ENCODE measurements at places on chromosomes 7 and 10.

- no peak for DNase-seq
These were observed 85.8 kb downstream of the NRP1 start for GRCh38 chr10:33248638-33249037.

GRCh38 chr7:96495751-96496216, 173.9 kb upstream of the SLC25A13 start:
- DNase-seq = no peak

DNA sequence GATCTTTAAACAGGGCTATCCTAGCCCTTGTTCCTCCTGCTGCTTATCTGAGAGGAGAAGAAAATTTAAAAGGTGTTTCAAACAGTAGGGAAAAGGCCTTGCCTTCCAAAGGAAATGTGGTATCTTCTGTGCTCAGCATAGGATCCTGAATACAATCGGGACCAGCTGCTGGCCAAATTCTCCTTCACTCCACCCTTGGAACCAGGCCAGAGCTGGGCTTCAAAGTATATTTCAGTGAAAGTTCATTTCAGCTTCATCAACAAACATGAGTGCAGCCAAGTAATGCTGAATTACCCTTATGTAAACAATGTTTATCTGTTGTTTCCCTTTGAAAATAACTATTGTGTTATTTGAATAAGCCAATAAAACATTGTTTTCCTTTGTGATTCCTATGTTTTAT, 146.5 kb upstream of the MEOX2 start:
- no peak for DNase-seq

GRCh38 chr10:6648894-6649720, 69.0 kb upstream of the PRKCQ start:
- no peak for DNase-seq

DNA sequence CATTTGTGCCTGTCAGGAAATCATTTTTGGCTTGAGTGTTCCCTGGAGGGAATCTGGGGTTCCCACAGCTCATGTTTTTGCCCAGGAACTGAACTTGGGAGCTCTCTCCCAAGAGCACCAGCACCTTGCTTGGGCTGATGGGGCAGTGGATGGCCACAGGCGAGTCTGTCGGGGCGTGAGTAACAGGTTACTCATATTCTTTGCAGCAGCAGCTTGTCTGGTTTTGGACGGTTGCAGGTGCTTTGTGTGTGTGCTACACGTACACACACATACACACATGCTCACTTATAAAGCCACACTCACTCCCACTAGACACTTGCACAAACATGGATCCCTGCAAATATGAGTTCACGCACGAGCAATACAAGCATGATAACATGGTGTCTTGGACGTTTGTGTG, 2.9 kb upstream of the PALD1 start:
- DNase-seq = no peak
